ENCODE measurements at places on chromosomes 11 and 22.

DNA sequence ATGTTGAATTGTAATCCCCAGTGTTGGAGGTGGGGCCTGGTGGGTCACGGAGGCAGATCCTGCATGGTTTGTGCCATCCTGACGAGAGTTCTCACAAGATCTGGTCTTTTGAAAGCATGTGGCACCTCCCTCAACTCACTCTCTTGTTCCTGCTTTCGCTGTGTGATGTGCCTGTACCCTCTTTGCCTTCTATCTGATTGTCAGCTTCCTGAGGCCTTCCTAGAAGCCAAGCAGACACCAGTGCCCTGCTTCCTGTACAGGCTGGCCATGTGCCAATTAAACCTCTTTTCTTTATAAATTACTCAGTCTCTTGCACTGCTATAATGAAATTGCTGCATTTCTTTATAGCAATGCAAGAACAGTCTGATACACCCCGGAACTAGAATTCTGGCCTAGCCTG, 13.1 kb downstream of the PTPN5 start:
- no peak for DNase-seq

DNA sequence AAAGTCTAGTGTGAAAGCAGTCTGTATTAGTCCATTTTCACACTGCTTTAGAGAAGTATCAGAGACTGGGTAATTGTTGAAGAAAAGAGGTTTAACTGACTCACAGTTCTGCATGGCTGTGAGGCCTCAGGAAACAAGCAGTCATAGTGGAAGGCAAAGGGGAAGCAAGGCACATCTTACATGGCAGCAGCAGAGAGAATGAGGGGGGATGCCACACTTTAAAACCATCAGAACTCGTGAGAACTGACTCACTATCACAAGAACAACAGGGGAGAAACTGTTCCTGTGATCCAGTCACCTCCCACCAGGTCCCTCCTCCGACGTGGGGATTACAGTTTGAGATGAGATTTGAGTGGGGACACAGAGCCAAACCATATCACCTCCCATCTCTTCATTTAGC, 13.8 kb upstream of the TUBA8 start:
- no peak for DNase-seq

DNA sequence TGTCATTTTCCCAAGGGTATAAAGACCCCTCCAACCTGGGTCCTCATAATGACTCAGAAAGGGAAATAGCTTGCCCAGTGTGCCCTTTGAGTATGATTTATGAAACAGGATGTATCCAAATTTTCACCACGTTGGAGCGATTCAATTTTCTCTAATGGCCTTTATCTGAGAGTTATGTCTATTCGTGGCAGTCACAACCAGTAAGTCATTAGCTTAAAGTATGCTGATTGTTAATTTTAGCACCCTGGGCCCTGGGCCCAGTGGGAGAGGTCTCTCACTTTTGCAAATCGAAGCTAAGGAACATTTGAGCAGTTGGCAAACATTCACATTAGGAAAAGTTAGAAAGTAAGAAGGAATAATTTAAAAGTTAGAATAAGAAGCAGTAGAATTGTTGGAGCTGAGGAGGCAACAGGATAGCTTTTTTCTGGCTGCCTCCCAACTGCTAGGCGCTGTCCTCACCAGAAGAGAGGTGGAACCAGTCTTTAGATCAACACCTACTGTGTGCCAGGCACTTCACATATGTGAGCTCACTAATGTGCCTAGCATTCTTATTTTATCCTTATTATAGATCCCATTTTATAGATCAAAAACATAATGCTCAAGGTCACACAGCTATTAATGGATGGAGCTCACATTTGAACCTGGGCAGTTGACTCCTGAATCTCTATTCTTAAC, 24.5 kb downstream of the INSC start:
- DNase-seq, result no peak

- DNase-seq, result no peak
These were observed 1191.9 kb downstream of the BRD1 start for GRCh38 chr22:48635816-48636215.

DNA sequence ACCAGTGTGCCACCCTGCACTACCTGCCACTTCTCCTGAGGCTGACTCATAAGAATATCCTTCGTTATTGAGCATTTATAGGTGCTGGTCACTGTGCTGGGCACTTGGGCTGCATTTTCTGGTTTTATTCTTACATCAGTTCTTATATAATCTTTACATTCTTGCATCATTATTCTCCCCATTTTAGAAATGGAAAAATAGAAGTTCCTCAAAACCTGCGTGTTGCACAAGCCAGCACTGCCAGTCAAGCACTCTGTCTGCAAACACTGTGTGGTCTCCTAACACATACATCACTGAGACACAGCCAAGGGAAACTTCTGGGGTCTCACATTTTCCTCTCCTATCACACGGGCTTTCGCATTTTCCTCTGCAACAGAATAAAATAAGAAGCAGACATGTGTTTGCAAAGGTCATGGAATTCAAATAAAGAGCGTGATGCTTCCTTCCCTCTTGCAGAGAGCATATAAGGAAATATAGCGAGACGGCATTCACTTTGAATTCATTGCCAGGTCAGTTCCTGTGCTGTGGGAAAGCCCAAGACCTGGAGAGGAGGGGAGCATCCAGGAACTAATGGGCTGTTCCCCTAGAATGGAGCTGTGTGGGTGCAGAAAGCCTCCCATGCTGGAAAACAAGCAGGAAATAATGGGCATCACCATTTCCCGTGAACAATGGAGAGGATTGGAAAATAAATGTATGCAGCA, 73.9 kb upstream of the SEZ6L start:
- DNase-seq, result no peak

DNA sequence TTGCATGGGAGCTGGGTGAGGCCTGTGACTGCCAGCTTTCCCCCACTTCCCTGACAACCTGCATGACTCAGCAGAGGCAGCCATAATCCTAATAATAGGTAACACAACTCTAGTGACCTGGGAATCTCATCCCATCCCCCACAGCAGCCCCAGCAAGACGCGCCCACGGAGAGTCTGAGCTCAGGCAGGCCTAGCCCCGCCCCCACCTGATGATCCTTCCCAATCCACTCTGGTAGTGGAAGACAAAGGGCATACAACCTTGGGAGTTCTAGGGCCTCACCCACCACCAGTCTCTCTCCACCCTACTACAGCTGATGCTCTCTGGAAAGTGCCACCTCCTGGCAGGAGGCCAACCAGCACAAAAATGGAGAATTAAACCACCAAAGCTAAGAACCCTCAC, 60.3 kb downstream of the CWF19L2 start:
- DNase-seq, result no peak

DNA sequence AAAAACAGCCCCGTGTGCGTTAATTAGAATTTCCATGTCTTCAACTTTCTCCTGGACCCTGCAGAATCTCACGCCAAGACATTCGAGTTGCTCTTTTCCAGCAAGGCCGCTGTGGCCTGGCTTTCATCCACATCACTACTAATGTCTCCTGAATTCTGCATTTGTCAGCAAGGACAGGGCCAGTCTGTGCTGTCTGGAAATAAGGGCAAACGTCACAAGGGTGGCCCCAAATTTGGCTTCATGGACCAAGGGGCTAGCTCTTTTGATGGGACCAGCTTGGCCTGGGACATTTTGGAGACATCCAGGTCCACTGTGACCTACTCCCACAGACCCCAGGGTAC, 33.4 kb downstream of the KCNQ1OT1 start:
- DNase-seq, result no peak

- no peak for DNase-seq
These were observed 463 bp upstream of the PTPMT1 start for GRCh38 chr11:47564933-47565339.

GRCh38 chr22:50247748-50248147, 2.9 kb upstream of the TUBGCP6 start:
- DNase-seq, result no peak

DNA sequence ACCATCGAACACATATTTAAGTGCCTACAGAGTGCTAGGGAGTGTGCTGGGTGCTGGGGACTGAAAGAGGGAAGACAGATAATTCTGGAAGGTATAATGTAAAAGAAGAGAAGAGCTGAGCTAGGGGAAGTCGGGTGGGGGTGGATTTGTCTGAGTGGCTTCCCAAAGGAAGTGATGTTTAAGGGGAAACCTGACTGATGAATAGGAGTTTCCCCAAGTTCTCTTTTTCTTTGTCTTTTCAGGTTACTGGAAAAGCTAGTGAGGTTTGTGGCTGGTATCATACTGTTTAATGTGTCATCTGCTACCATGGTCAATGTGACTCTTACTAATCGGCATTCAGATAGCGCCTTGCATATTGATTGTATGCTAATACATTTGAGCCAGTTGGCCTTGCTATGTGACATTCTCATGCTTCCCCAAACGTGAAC, 151.6 kb upstream of the MTMR2 start:
- DNase-seq, result no peak

GRCh38 chr11:72224564-72225410, at the start of gene INPPL1:
TSS of gene INPPL1 (plus strand) at chr11:72224767. CDS start at chr11:72224985, 218 bp downstream.
- DNase-seq, result no peak

DNA sequence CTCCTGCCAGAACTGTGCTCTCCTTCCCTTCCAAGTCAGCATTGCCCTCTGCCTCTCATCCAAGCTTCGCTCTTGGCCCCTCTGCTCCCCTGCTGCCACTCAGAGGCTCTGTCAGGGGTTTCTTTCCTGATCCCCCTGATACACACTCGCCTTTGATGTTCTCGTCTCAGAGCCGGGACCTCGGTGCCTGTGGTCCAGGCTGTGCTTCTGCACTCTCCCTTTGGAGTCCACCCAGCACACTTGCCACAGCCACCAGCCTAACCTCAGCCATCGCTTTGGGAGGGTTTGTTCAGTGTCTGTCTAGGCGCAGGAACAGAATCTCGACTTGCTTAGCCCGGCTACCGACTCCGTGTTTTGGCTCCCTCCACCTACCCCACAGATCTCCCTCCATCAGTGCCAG, 29.1 kb downstream of the PPFIA1 start:
- DNase-seq, result no peak

DNA sequence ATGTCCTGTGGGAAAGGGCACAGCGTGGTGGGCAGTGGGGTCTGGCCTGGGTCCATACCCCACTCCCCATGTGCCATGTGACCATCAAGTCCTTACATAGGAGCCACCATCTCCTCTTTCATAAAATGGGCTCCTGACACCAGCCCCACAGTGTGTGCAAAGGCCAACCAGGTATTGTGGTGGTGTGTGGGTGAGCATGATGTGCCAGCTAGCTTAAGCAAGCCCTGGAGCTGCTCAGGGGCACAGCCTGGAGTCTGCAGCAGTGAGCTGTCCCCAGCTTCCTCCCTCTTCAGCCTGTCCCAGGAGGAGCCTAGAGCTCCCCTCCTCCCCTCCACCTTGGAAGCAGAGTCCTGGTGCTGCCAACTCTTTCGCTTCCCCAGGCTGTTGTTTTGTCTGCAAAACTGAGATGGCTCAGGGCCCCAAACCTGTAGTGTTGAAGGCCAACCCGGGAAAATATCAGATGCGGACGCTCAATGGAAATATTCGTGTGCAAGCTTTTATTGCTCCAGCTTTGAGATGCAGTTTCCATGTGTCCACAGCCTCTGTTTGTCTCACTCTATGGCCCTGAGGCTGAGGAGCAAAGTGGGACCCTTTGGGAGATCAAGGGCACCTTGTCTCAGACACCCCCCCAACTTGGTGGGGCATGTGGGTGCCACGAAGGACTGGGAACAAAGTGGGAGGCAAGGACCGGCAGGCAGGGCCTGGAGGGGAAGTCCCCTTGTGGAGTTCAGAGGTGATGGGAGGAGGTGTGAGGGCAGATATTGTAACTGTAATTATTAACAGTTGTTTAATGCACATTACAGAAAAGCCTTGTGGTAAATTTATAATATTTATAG, 92.6 kb downstream of the CTTN start:
- DNase-seq, result no peak

GRCh38 chr11:2762031-2762380, 62.2 kb upstream of the KCNQ1OT1 start:
- DNase-seq, result no peak

DNA sequence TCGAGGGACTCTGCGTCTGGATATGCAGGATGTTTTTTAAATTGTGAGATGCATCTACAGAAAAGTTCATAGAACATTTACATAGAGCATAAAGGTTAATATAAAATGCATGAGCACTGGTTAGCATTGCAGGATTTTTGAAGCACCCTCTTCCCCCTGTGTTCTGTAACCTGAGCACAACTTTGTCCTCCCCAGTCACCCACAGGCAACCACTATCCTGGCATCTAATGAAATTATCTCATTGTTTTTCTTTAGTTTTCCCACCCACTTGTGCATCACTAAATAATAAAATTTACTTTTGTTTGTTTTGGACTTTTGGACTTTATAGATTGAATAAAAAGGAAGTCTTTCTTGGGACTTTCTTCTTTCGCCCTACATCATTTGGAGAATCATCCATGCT, 10.0 kb upstream of the NNMT start:
- DNase-seq, result no peak

- no peak for DNase-seq
These were observed 36.0 kb downstream of the SYN3 start for GRCh38 chr22:33022231-33022630.

DNA sequence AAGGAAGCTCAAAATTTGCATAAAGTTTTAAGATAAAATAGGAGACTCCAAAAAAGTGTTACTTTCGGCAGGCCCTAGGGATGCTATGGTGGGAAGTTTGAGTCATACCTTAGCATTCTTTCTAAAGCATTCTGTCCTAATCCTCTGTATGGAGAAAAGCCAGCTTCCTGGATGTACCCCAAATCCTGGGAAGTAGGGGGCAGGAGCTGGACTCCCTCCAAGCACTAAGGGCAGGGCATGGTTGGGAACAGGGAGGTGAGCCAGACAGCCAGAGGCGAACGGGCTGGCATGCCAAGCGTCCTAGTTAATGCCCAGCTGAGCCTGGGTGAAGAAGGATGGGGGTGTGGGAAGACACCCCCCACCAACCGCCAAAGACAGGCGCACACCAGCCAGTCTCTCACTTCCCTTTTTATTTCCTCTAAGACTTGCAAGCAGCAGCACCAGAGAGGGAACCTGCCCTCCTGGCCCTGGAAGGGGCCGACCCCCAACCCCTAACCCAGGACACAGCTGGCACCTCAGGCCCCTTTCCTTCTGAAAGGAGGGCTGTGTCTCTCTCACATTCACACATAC, 23.9 kb downstream of the RTN4RL2 start:
- no peak for DNase-seq

- DNase-seq, result no peak
These were observed 15.7 kb upstream of the ADSL start for GRCh38 chr22:40330615-40331014.
